ENCODE measurements at places on chromosomes 1 and 21.

DNA sequence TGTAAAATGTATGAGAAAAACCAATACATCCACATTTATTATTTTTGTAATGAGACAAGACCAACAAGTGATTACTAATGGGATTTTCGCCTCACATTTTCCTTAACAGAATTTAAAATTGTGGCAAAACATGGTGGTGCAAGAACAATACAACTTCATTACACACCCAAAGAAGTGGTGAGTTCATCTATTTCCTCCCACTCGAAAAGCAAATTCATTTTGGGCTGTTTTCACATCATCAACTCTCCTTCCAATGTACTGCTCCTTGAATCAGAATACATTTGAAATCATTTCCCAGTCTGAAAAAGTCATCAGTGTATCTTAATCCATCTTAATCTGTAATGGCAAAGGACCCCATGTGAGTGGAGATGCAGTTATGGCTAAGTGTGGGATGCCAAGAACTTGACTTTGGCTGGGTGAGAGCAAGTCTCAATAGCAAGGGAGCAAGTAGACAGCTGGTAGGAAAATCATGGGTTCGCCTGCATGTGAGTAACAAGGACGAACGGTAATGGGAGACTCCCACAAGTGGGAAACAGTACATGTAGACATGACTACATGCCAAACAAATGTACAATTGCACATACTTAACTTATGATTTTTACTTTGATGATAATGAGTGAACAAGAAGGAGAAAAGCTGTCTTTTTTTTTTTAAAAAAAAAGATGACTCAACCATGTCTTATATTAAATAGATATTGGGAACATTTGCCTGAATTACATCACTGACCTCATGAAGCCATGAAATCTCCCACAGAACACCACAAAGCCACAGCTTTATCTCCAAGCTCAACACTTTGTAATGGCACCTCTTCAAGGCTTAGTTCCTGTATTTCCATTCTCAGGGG is 46.0 kb downstream of the RUNX1 start:
- DNase-seq, result peak; percentile 92

DNA sequence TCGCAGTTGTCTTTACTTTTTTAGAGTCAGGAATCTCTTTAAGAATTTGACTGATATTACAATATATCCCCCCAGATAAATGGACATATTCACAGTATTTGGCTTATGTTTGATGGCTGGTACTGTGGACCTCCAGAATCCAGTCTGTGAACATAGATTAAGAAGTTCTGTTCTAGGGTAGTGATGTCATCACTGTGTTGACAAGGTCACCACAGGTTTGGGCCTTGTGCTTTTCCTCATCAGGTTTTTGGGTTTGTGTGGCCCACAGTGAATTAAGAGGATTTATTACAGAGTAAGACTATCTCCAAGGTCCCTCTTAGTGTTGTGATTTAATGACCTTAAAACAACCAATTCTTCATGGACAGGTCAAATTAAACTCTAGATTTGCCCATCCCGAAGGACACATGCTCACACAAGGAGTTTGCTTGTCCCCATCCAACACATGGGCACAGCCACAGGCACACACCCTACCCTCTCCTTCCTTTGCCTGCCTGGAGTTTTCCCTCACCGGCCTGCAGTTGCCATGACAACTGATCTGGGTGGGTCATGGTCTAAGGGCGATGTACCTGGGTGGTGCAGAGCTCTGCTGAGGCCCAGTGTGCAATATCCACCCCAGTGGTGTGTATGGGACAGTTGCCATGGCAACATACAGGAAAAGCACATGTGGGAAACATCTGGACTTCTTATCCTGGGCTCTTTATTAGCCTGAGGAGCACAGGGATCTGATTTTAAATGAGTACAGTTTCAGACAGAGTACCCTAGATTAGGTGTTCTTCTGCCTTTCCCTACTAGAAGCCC is 98.6 kb downstream of the NAV1 start:
- DNase-seq, result peak; percentile 78

GRCh38 chr1:8361198-8361849 is 43.4 kb downstream of the SLC45A1 start:
- DNase-seq, result no peak

DNA sequence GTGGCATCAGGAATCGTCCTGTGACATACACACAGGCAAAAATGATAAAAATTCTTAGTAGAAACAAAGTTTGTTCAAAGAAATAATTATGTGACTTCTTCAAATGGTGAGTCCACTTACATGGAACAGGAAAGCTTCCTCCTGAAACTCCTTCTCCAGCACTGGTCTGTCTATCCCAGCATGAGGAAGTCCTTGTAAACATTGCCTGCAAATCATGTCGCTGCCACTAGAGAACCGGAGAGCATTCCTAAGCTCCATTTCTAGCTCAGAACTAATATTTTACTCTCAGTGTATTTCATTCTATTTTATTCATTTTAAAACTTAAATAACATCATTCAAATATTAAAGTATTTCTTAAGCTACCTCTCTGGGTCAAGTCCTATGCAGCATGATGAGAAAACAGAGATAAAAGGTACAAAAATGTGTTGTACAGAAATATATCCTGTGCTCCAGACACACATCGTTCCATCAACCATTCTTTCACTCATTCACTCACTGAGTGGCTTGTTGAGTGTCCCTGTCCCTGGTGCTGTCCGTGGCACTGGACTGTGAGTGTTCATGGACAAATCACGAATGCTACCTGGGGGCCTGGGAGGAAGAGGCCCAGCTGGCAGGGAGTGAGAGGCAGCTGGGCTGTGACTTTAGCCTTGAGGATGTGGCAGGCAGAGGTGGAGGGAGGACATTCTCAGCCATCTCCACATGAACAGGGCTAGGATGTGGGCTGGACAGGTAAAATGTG is 10.0 kb downstream of the CYP4A22 start:
- no peak for DNase-seq

GRCh38 chr1:119733754-119734153 is 22.0 kb downstream of the PHGDH start:
- no peak for DNase-seq

GRCh38 chr1:4959216-4959615 is 304.8 kb downstream of the AJAP1 start:
- no peak for DNase-seq

DNA sequence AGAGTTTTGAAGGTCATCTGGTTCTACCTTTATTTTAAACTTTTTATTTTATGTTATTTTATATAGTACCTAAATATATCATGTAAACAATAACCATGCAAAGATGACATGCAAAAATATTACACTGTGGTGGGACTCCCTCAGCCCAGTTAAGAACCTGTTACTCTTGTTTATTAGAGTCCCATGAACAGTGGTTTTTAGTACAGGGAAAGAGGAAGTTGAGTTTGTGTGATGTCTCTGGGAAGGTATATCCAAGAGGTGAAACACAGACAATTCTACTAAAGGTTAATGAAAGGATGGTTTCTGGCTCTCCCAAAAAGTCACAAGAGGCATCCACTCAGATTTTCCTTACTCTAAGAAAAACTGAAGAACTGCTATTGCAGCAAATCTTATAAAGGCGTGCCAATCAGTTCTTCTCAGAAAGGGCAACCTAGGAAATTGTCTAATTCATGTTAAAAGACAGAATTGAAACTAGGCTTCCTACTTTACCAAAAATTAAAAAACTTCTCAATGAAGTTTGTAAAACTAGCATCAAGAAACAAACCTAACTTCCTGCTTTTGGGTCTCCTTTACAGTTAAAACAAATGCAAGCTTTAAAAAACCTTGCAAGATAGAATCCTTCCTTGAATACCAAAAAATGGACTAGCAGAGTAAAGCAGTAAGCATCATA is 19.9 kb downstream of the GFI1 start:
- DNase-seq, result no peak
